Fibroblast of the conjunctiva (primary cell): ENCODE measurements at places on chromosomes 4 and X.

DNA sequence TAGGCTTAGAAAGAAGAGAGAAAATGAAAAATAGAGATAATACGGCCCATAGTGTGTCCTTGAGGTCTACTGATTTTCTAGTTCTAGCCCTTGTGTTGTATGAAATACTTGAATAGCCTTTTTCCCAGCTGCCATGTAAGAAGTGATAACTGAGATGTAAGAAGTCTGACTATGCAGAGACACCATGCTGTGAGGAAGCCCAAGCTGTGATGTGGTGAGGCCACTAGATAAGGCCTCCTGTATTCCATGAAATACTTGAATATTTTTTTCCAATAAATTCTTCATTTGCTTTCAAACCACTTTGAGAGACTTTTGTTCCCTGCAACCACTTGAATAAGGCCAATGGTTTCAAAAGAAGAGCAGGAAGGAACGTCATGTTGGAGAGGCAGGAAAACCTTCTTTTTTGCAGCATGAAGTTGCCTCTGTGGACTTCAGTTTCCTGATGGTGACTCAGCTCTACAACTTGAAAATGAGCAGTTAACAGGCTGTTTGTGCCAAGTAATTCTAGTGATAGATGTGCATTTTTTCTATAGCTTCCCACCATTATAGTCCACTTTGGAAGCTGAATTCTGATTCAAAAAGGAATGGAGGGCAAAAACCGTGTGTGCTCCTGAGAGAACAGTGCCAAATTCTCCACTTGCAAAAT is 25.5 kb upstream of the FAM9C start:
- no peak for DNase-seq

DNA sequence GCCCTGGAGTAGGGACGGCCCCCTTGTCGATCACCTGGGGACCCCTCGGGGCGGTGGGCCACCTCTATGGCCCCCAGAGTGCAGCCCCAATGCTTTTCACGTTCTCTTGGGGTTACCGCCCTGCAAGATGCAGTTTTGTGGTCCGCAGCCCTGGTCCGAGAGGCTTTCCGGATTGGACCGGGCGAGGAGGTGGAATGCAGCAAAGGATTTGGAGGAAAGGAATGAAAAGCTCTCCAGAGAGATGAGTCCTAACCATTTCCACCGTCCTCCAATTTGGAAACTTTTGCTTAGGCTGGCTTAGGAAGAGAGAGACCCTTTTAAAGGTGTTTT is 601 bp downstream of the SLC25A43 start:
- no peak for DNase-seq

DNA sequence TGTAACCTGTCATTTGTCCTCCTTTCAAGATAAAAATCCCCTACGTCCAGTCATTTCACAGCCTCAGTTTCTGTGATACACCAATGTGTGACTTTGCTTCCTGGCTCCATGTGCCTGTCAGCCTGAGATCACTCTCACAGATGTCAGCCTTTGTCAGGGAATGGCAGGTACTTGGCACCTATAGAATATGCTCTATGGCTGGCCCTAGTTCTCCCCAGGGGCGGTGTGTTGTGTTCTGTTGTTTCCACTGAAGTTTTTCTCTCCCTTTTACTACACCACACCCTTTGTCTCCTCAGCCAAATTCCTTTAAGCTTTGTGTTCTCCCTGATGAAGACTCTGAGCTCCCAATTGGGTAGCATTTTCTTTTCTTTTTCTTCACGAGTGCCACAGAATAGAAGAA is 81.7 kb downstream of the ALPK1 start:
- no peak for DNase-seq

GRCh38 chr4:8728536-8729407 is 136.2 kb downstream of the CPZ start:
- no peak for DNase-seq

GRCh38 chr4:77025643-77026321 is 50.0 kb downstream of the CCNI start:
- no peak for DNase-seq

DNA sequence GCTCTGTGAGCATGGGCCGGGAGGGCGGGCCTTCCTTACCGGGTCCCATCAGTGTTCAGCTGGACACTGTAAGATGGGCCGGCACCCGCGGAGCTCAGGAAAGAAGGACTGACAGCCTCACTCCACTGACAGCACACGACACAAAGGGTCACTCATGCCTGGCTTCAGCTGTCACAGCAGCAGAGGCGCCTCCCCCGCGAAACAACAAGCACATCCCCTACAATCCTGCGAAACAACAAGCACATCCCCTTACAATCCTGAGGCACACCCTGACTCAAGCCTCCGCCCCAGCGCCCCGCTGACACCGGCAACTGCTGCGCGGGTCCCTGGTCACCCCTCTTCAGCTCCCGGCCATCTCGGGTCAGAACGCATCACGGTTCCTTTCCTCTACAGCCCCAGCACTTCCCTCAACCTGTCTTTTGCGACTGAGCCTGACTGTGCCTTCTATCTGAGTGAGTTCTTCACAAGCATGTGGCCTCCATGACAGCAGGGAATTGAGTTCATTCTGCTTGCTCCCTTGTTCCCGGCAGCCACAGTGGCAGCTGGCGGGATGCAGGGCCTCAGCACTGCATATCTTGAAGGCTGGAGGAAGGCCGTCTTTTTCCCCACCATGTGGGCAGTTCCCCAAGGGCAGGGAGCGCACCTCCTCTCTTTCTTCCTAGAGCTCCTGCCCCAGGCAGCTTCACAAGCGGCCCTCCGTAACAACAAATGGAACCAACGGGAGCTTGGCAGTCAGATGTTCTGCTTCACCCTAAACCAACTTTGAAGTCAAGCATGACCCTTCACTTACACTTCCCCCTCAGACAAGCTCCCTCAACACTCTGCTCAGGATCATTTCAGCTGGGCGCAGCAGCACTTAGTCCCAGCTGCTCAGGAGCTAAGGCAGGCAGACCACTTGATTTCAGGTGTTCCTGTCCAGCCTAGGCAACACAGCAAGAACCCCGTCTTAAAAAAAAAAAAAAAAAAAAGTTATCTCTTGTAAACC is 39.6 kb downstream of the SCD5 start:
- DNase-seq, result no peak

DNA sequence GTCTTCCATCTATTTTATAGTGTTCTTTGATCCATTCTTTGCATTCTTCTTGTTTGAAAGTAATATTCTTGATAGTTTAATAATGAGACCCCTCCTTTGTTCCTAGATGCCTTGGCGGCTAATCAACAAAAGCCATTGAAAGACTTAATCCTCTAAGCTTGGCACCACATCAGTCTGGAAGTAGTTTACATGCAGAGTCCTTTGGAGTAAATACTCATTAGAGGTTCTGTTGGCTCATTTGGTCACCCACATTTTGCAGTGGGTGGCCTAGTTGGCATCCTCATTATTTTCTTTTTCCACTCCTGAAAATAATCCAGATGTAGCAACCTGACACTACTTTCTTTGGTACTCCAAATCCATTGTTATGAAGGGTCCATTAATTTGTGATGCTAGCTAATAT is 64.5 kb downstream of the DKK2 start:
- no peak for DNase-seq

DNA sequence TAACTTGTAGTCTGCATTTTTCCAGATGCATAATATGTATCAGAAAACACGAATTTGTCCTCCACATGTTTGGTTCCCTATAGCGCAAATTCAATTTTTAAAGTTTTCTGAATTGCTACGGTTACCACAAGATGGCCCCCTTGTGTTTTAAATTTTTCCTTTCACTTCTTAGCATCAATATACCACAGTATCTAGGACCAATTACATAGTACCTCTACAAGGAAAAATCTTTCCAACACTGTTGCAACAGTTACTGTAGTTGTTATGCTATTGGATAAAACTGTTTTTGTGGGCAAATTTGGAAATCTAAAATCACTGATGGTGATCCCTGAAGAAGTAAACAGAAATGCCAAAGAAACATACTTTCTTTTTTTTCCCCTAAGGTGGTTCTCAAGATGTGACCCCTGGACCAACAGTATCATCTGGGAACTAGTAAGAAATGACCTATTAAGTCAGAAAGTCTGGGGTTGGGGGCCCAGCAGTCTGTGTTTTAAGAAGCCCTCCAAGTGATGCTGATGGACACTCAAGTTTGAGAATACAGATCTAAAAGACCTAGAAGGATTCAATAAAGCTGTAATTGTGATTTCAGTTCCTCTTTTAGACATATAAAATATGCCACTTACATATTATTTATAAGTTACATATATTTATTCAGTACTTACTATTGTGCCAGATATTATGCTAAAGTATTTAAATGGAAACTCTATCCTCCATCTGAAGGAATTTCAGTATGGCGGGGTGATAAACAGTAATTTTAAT is 3.1 kb downstream of the ZGRF1 start:
- peak; percentile 34 for DNase-seq

- no peak for DNase-seq
Observed at GRCh38 chr4:136637071-136637777, 895.1 kb downstream of the PCDH18 start.
